ENCODE measurements at places on chromosomes 1 and 21. TPM values are rescaled to one million over a fixed set of nuclear protein-coding genes. Genes with fewer than 3 reads are reported as not detected.

HSPA6 gene
- total RNA-seq = 10.2 TPM

REN gene
- total RNA-seq = not detected

FNBP1L gene
- 57.0 TPM for total RNA-seq

ATP1A2 gene
- 144 TPM for total RNA-seq

RNF186 gene
- total RNA-seq = not detected

CD244 gene
- not detected for total RNA-seq

SEMA4A gene
- total RNA-seq = 5.5 TPM

KPRP gene
- total RNA-seq = 0.21 TPM

BATF3 gene
- 3.0 TPM for total RNA-seq

ITGB2 gene
- 17.3 TPM for total RNA-seq

MAP10 gene
- total RNA-seq = 4.8 TPM

NPR1 gene
- 8.5 TPM for total RNA-seq

DNASE2B gene
- 2.1 TPM for total RNA-seq

ITLN2 gene
- total RNA-seq = not detected

THEM5 gene
- not detected for total RNA-seq

RUSC1 gene
- total RNA-seq = 23.0 TPM

PGBD5 gene
- total RNA-seq = 13.6 TPM

LEMD1 gene
- not detected for total RNA-seq

AVPR1B gene
- not detected for total RNA-seq

DIO1 gene
- total RNA-seq = not detected

CR1 gene
- total RNA-seq = 1.5 TPM

NT5C1A gene
- 19.6 TPM for total RNA-seq

LRRC53 gene
- not detected for total RNA-seq

SLC25A34 gene
- total RNA-seq = 2.9 TPM

CNIH3 gene
- 2.6 TPM for total RNA-seq

PRRX1 gene
- 185 TPM for total RNA-seq
